Non-pigmented ciliary epithelial cell (primary cell): ENCODE measurements at places on chromosomes 6 and 20.

DNA sequence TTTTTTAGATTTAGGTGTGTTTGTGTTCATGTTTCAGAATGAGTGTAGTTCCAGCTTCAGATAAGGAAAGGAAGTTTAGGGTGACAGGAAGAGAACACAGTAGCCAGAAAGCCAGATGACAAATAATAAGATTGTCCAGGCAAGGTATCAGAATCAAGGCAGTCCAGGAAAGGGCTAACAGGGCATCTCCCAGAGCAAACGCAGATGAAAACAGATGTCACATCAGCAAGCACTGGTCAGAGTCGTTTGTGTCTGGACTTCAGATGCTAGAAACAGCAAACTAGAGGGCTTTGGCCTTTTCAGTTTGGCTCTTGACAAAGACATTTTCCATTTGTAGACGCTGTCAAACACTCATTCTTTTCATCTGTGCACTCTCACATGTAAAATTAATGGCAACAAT lies 65.5 kb downstream of the VIP start:
- DNase-seq = no peak

DNA sequence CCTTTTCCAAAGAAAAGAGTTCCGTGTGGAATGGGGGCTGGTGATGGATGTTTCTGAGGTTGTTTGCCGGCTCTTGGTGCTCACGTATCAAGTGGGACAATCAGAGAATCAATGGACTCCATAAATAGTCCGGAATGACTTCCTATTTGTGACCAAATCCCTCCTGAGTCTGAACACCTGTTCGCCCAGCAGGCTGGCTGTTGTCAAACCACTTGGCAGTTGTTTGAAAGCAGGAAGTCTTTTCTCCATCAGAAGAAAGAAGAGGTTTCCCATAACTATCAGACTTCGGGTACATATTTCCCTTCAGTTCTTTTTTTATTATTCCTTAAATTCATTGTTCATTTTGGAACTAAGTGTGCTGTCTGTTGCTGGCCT lies 154.7 kb upstream of the RIN2 start:
- DNase-seq = no peak

DNA sequence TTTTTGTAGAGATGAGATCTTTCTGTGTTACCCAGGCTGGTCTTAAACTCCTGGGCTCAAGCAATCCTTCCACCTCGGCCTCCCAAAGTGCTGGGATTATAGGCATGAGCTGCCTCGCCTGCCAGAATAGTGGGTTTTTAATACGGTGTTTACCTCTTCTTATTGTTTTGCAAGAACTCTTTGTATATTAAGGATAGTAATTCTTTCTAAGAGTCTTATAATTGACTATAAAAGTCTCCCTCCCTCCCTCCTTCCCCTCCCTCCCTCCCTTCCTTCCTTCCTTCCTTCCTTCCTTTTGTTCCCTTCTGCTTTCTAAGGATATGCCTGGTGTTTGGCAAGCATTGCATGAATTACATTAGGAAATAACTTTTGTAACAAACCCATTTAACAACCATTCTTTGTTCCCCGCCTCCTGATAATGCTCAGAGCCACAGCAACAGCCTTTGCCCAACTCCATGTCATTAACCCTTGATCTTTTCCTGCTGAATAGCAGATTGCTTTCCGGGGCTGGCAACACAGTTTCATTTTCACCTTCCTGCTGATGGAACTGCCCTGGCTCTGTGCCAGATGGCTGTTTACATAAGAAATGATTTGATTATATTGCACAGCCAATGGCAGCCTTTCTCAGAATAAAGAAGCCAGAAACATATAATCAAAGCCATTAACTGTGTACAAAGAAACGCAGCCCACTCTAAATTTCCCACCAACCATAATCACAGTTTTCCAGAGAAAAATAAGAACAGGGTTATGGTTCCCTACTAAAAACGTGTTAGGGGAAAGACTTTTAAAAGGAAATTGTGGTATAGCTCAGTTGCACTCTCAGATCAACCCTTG lies 143.7 kb upstream of the PTPN1 start:
- no peak for DNase-seq

DNA sequence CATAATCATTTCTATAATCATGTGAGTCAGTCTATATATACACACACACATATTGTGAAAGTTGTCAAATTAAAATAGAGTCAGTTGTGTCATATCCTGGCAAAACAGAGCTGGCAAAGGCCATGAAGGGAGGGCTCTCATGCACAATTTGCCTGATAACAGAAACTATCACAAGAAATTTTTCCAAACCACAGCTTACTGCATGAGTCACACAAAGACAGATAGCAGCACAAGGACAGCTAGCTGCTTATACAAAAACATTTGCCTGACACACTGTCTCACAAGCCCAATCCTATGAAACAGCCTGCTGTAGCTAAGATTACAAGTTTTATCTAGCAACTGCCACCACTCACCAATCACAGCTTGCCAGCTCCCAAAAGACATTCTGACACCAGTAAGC lies 848.5 kb upstream of the MAN1A1 start:
- peak; percentile 85 for DNase-seq

- DNase-seq = no peak
Observed at GRCh38 chr6:65633501-65633900, 73.5 kb downstream of the EYS start.

GRCh38 chr6:34973547-34974248 lies 84.6 kb downstream of the ANKS1A start:
- DNase-seq = no peak

- DNase-seq = no peak
Observed at GRCh38 chr20:25507385-25508082, 77.8 kb downstream of the NINL start.

DNA sequence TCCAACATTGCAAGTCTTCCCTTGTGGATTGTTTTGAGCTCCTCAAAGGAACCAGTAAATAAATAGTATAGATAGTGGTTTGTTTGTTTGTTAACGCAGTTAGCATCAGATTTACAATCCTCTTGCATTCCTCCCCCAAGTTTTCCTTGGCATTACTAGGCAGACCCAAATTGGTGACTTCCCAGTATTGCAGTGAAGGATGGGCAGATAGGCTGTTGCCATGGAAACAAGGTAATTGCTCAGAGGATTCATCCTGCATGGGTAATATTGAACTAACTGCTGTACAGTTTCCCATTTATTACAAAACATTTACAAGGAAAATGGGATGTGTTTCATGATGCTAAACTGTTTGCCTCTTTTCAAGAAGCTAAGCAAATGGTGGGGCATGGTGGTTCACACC lies 477.2 kb downstream of the EPM2A start:
- DNase-seq = no peak

GRCh38 chr6:6884916-6885315 lies 222.8 kb upstream of the RREB1 start:
- no peak for DNase-seq

DNA sequence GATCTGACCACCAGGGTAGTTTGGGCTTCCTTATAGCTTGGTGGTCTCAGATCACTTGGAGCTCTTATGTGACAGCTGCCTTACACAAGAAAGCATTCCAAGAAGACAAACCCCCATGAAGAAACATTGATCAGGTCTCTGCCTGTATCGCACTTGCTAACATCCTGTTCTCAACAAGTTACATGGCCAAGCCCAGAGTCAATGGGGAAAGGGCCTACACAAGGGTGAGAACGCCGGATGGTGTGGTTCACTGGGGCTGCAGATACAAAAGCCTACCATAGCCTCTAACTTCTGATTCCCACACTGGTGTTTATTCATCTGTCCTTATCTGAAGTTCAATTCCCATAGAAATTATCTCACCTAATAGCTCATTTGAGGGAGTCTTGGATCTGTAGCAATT lies 235.5 kb downstream of the SYNDIG1 start:
- DNase-seq = no peak

GRCh38 chr20:33296206-33296605 lies 13.2 kb downstream of the BPIFB1 start:
- no peak for DNase-seq

DNA sequence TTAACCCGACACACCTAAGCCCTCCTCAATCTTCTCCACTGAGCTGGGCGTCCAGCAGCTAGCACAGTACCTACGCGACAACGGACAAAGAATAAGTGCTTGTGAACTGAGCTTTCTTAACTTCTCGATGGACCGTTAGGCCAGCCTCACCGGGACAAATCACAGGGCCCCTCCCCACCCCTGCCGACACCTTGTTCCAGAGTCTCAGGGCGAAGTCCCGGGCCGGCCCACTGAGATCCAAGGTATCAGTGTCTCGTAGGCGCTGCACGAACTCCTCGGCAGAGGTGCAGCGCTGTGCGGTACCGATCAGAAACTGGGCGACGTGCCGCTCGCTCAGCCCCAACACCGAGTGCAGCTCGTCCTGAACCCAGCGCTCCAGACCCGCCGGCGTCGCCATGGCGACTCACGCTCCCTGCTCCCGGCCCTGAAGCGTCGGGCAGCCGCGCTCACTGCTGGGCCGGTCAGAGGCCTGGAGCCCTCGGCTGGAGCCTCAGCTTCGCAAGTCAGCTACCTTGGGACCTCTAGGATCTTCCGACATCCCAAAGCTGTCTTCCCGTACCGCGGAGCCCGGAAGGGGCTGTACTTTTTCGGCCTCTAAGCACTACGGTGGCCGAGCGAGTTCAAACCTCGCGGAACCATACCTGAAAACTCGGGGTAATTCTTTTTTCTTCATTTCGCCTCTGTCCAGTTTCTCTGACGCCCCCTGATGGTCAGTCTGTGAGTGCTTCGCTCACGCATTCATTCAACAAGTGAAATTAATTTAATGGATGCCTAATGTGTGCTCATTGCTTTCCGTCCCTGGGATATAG lies at the start of gene DHX16:
DHX16 (minus strand) TSS at position 562 of the 809 bp plus-strand sequence; CDS start at position 397, 165 bp downstream.
- DNase-seq = peak; percentile 92

GRCh38 chr20:62482146-62482809 lies 6.5 kb upstream of the GATA5 start:
- DNase-seq = no peak
